Astrocyte of the spinal cord (primary cell): ENCODE measurements at places on chromosomes 2 and 18.

- no peak for DNase-seq
These were observed 607.3 kb downstream of the ERBB4 start for GRCh38 chr2:211931314-211931713.

DNA sequence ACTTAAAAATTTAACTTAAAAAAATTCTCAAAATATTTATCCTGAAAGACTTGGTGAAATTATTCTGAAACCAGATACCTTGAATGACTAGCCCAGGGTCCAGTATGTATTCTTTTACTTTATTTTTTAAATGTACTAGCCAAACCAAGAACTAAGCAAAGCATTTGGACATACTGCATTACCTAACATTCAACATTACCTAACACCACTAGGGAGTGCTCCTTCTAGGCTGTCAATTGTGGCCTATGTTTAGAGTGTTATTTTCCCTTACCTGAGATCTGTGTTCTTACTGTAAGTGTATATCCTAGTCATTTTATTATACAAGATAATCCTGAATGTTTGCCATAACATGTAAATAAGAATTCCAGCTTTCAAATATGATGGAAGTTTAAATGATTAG, 496.6 kb downstream of the PTPRM start:
- DNase-seq, result no peak

GRCh38 chr2:136107051-136108033, 10.6 kb downstream of the CXCR4 start:
- DNase-seq, result no peak

DNA sequence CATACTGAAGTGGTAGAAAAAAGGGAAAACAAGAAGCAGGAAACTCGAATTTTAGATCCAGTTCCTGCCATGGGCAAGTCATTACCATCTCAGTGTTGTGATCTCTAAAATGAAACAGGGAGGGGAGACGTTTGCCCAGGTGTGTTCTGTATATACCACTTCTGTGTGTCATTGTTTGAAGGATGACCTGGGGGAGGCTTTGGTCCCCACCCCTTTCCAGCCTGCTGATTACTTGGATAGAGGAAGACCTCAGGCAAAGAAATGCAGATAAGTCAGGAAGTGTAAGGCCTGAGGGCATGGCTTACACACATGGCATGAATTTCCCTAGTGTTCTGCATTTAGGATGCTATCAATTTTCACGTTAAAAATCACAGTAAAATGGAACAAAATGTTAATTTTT, 205.2 kb upstream of the CXCR4 start:
- no peak for DNase-seq

GRCh38 chr2:109376796-109377495, 236.8 kb downstream of the SEPTIN10 start:
- no peak for DNase-seq

GRCh38 chr2:106843910-106844250, 42.1 kb downstream of the ST6GAL2 start:
- DNase-seq, result no peak

DNA sequence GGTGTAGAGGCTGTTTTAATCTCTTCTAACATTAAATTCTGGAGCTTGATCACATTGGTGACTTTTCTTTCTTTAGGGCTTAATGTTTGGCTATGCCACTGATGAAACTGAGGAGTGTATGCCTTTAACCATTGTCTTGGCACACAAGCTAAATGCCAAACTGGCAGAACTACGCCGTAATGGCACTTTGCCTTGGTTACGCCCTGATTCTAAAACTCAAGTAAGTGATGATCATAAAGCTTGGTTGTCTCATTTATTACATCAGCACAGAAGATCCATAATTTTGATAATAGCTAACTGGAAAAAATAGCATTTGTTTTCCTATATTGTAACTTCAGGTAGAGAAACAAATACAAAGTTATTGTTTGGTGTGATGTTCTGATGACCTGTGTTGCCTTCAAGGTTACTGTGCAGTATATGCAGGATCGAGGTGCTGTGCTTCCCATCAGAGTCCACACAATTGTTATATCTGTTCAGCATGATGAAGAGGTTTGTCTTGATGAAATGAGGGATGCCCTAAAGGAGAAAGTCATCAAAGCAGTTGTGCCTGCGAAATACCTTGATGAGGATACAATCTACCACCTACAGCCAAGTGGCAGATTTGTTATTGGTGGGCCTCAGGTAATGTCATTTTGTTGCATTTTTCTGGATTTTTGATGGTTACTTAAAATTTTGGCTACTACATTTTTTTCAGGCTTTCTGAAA, 2.9 kb downstream of the MAT2A start:
- no peak for DNase-seq

DNA sequence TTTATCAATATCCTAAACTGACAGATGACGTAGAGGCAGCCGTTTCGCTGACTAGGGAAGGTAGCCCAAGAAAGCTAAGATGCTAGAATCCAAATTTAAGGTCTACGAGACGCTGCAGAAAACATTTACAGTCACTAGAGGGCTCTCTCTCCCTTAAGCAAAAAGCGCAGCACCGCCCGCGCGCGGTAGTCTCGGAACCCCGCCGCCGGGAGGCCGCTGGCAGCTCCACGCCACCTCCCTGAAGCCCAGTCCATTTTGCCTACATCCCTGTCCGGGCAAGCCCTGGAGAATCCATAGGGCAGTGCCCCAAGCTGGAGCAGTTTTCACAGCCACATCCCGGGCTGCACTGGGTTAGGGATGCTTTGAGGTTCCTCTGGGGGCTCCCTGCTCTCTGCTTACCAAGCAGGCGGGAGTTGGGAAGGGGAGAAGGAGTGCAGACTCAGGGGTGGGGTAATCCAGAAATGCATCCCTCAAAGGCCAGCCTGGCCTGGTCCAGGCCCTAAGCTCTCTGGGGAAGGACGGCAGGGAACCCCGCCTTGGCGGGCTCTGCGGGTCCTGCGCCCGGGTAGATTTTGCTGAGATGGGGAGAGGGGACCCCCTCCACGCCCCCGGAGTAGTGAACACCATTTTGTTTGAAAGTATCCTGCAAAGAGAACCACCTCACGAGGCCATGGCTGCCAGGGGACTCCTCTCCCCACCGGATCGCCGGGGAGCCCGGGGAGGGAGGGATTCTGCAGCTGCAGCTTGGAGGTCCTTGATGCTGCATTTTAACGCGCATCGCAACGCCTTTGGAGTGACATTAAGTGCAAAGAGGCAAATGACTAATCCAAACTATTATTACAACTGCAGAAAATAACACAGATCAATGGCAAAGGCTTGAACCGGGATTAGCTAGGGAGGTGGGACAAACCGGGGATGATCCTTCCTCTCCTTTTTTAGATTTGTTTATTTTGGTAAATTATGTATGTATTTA, 1.3 kb upstream of the DPYSL5 start:
- peak; percentile 68 for DNase-seq

DNA sequence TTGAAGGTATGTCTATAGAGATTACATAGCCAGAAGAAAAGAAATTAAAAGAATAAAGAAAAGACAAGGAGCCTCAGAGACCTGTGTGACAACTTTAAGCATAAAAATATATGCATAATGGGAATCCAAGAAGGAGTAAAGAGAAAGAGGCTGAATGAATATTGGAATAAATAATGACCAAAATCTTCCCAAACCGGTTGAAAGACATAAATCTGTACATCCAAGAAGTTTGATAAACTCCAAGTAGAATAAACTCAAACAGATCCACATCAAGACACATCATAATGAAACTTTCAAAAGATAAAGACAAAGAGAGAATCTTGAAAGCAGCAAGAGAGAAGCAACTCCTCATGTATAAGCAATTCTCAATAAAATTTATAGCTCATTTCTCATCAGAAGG, 132.4 kb upstream of the ZNF516 start:
- no peak for DNase-seq

- DNase-seq, result no peak
These were observed 10.2 kb downstream of the GPAT2 start for GRCh38 chr2:96024336-96025193.

DNA sequence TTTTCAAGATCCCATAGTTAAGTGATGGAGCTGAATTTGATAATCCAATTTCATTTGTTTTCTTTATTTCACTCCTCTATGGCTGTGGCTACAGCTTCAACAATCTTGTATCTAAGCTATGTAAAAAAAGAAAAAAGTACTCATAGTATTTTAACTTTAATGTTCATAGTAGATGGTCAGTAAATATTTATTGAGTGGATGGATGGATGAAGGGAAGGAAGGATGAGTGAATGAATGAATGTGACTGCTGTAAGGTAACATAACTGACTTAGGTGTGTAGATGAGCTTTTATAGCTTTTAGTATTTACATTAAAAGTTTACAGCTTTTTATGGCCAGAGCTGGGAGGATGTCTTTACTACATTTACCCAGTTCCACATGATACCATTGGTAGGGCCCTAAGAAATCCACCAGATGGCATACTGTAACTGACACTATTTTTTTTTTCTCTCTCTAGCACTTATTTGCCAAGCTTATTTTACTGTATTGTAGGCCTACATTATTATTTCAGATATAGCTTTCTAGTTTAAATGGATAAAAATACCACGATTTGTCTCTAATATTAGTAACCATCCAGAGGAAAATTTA, 13.4 kb upstream of the HRH4 start:
- DNase-seq, result no peak

DNA sequence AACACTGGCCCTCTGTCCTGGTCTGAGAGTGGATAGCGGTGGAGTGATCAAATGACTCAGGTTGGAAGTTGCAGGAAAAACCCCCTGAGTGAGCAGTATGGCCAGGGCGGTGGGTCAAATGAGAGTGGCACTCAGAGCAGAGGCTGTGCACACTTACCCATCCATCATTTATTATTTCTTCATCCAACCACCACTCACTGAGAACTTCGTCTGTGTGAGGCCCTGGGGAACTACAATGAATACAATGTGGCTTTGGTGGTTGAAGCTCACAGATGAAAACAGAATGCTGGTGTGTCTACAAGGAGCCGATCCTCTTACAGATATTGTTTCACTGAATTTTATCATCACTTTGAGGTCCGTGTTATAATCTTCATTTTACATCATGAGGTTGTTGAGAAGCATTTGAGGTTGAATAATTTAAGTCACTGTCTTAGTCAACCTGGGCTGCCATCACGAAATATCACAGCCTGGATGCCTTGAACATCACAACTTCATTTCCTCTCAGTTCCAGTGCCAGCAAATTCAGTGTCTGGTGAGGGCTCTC, 73.4 kb upstream of the ID2 start:
- peak; percentile 26 for DNase-seq

DNA sequence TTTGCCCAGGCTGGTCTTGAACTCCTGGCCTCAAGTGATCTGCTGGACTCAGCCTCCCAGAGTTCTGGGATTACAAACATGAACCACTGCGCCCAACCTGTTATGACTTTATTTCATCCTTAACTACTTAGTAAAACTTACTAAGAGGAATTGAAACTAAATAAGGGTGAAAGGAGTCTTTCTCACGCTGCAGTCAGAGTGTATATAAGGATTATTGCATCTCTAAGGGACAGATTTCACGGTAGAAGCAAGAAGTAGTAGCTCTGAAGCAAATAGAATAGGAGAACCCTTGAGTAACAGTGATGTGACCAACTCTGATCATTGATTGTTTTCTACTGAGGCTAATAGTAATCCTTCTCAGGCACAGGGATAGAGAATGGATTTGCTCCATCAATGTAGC, 960.1 kb downstream of the CPS1 start:
- no peak for DNase-seq

DNA sequence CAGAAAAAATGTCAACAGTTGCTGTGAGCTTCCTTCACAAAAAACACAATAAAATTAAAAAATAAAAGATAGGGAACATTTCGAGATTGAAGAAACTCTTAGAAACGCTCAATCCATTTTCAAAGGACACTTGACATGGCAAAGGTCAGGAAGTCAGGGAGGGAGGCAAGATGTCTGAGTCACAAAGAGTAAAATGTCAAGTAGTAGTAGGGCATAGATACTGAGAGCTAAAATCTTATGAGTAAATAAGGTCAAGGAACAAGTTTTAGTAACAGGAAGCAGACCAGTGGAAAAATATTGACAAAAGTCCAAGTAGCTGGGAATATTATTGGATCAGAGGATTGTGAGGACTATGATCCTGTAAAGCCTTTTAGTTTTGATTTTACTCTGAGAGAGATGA, 495.6 kb downstream of the TMX3 start:
- no peak for DNase-seq

DNA sequence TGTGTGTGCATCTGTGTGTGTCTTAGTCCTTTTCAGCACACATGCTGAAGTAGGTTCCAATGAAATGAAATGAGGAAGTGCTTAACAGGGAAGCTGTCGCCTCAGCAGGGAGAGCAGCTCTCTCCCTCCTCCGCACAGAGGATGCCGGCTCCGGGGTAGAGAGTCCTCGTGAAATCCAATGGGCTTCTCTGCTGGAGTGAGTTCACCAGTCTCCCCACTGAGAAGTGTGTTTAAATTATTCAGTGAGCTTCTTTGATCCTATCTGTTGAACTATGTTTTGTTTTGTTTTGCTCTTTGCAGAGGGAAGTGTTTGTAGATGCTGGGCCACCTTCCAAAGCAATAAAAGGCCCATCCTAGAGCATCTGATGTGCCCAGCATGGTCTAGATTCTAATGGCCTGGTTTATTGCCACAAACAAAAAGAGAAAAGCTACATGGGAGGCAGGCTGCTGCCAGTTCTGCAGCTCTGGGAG, 6.7 kb downstream of the PPP1R7 start:
- peak; percentile 21 for DNase-seq

DNA sequence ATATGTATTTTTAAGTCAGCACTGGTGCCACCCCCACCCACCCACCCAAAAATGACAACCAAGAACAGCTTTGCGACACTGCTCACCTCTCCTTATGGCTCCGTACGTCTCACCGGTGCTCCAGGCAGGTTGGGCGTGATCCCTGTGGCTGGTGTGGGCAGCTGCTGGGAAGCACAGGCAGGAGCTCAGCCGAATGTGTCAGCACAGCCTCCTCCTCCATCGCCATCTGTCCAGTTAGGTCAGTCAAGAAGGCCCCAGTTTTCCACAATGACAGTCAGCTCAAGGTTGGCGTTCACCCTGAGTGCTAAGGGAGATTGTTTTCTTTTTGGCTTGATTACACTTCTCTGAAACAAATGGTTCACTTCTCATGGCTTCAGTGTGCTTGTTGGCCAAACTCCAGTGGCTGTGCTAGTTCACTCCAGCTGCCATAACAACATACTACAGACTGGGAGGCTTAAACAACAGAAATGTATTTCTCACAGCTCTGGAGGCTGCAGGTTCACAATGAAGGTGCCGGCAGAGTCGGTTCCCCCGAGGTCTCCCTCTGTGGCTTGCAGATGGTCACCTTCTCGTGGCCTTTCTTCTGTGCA, 30.2 kb downstream of the AMER3 start:
- no peak for DNase-seq

DNA sequence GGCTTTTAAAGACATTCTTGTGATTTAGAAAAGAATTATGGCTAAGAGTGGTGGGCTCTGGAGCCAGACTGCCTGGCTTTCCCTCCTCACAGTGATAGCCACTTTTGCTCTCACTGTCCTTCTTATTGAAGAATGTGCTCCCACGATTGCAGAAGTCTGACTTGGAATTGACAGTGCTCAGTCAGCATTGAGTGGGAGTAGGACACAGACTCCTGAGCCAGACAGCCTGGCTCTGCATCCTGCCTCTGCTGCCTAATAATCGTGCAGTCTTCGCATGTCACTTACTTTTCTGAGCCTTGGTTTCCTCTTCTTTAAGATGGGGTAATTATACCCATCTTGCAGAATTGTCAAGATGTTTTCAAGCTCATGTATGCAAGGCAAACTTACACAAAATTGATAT, 23.3 kb downstream of the SPATS2L start:
- no peak for DNase-seq
